ENCODE measurements at places on chromosomes 5 and 9.

GRCh38 chr5:178388386-178389025, 155.9 kb upstream of the PHYKPL start:
- no peak for DNase-seq

GRCh38 chr9:96856363-96857286, 2.3 kb upstream of the ZNF782 start:
- peak; percentile 29 for DNase-seq

DNA sequence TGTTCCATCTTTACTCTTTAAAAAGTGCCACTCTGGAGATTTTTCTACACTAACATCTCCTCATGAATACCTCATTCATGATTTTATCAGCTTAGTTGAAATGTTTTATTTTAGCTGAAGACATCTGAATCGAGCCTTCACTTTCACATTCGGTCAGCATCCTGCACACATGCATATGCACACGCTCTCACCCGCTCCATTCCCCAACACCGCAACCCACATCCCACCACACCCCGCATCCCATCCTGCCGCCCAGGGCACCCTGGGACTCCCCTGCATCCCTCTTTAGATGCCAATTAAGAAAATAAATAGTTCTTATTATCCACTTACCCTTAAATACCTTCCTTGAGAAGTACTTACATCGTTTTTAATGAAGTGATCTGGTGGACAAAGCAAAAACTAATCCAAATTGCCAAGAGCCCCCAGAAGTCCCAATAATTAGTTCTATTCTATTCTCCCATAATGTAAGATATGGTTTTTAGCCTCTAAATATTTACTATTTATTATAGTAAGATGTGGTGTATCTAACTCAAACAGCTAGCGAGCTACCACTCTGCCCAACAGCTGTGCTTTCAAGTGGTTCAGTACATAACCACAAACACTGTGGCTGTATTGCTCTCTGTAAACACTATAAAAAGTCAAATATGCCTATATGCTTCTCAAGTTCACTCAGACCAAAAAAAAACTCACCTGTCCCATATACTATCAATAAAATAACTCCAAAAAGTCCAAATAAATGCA, 38.2 kb downstream of the GZMK start:
- DNase-seq = peak; percentile 3

GRCh38 chr5:442335-443238, at the start of gene EXOC3:
TSS of gene EXOC3 (plus strand) at chr5:443176. CDS start at chr5:446206, 3,030 bp downstream.
- DNase-seq = peak; percentile 20

- no peak for DNase-seq
These were observed 64.4 kb upstream of the COL15A1 start for GRCh38 chr9:98879094-98879962.

DNA sequence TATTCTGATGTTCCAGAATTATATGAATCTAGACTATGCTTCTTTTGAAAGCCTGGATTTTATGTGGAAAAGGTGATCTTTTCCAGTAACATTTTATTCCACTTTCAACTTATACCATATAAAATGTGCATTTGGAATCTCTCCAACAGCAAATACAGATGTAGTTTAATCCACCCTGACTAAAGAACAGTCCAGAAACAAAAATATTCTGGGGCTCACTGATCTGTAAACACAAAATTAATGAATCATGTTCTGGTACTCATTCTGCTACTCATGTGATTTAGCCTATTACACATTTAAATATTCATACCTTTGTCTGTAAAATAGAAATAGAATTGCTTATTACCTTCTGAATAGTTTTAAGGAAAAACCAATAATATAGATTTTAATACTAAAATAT, 125.8 kb downstream of the ARRDC3 start:
- DNase-seq = no peak

DNA sequence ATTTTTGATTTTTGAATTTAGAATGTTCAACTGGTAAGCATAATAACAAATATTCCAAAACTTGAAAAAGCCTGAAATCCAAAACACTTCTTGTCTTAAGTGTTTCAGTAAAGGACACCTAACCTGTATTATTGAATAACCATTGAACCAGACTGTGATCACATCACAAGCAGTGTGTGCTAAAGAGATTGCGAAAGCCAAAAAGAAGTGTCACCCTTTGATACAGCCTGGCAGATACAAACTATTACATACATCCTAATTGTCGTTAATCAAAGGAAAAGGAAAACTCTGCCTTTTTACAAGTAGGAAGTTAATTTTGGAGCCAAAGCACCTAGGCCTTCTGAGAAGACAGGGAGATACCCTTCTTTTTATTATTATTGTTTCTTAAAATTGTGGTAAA, 8.4 kb upstream of the FAM120AOS start:
- no peak for DNase-seq

GRCh38 chr5:22754155-22754554, 99.0 kb downstream of the CDH12 start:
- no peak for DNase-seq

DNA sequence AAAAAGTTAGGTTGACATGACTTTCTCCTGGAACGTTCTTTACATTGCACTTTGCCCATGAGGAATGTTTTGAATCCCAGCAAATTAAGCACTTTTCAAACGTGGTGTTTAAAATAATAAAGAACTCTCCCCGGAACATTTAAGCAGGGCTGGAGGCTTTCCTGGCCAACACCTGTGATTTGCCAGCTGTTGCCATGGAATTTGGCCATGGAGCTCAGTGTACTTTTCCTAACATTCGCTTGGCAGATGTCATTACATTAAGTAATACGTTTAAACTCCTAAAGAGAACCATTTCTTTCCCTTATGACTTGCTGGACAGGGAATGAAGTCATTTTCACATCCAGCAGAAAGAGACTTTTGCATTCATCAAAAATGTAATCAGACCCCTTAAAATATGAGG, 146.1 kb downstream of the GAS1 start:
- DNase-seq = no peak

DNA sequence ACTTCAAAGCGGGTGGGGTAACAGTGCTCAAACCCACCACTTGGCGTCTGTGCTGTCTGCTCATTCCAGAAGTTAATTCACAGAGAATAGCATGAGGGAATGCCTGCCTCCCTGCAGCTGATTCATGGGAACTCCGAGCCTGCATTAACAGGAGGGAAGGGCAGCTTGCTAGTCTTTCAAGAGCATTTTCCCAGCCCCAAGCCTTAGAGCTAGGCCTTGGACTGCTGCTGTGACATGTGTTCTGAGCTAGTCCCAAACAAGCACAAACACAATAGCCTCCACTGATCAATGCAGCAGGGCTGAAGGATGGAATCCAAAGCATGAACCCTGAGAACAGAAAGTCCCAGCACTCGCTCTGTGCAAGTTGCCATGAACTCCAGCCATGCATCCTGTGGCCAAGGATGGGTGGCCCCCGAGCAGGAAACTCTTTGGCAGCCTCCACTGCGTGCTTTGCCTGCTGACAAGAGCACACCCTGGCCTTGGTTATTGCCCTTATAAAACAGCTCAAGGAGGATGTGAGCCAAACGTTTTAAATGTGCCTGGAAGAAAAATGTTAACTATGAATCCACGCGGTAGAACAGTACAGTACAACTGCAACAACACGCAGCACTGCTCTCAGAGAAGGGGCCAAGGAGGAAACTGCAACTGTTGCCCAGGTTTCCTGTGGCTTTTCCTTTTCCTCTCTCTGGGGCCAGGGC, 653.1 kb upstream of the KLF4 start:
- DNase-seq = no peak

DNA sequence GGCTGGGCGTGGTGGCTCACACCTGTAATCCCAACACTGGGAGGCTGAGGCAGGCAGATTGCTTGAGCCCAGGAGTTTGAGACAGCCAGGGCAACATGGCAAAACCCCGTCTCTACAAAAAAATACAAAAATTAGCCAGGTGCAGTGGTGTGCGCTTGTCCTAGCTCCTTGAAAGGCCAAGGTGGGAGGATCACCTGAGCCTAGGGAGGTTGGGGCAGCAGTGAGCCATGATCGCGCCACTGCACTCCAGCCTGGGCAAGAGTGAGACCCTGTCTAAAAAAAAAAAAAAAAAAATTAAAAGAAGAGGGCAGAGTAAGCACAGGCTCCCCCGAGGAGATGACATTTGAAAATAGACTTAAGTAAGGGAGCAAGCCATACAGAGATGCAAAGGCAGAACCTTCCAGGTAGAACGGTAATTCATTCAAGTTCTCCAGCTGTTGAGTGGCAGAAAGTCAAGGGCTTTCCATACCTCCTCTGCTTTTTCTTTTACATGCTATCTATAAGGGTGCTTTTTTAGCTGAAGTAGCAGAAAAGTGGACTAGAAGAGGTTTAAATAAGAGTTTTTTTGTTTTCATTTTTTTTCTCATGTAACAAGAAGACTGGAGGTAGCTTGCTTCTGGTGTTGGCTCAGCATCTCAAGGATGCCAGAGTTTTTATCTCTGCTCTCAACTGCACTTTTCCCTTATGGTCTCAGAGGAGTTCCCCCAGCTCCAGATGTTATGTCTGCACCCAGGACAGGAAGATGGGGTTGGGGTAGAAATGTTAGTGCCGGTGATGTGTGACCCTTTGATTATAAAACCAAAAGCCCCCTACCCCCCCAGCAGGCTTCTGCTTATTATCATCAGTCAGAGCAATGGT, 40.8 kb downstream of the ERGIC1 start:
- no peak for DNase-seq

- DNase-seq = no peak
These were observed 37.2 kb downstream of the SLC6A7 start for GRCh38 chr5:150227036-150227435.

GRCh38 chr5:135891791-135892190, 3.9 kb downstream of the IL9 start:
- no peak for DNase-seq

- DNase-seq = no peak
These were observed 48.3 kb upstream of the SPATA31E1 start for GRCh38 chr9:87834357-87834756.

- DNase-seq = no peak
These were observed 107.6 kb downstream of the C9orf50 start for GRCh38 chr9:129513282-129513681.

DNA sequence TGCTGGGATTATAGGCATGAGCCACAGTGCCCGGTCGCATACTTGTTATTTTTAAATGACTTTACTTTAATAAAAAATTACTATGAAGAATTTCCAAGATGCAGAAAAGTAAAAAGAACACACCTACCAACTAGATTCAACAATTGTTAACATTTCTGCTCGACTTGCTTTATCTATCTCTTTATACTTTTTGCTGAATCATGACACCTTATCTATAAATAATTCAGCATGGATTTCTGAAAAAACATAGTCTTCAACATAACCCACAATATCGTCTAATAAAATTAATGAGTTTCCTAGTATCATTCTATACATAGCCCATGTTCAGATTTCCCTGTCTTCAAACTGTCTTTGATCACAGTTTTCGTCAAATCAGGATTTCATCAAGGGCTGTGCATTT, 25.9 kb downstream of the HMCN2 start:
- DNase-seq = no peak

GRCh38 chr9:73056245-73056644, 95.4 kb upstream of the ANXA1 start:
- no peak for DNase-seq

DNA sequence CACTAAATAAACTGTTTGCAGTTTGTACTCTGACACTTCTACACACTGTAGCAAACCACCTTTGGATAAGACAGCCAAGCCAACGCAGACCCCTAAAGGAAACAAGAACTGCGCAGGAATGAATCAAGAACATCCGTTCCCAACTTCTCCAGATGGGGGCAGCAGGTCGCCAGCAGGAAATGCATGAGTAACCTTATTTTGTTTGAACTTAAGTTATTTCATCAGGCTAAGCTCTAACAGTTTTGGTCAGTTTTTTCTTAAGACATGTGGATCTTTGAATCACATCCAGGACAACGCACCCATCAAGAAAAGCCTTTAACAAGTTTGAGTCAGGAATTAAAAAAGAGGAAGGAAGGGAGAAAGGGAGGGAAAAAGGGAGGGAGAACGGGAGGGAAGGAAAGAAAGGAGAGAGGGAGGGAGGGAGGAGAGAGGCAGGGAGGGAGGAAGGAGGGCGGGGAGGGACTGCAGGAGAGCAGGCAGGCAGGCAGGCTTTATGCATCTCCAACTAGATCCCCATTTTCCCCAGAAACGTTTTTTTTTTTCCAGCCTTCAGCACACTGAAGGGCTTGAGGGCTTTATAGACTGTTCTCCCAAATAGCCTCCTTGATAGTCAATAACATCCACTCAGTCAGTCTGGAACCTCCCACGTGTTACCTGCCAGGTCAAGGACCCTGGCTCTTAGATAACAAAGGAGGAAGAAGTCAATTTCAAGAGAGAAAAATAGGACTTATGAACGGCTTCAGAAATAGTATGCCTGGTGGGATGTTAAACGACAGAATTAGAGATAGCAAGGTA, 22.2 kb downstream of the BHMT start:
- DNase-seq = peak; percentile 30

All from stimulated activated CD4-positive, alpha-beta T cell treated with anti-CD3 and anti-CD28 coated beads, TNF-alpha, amount 100 ng/mL, for 1 hour (primary cell).